ENCODE measurements at places on chromosomes 2 and 18. TPM values are rescaled to one million over a fixed set of nuclear protein-coding genes. Genes with fewer than 3 reads are reported as not detected.

GREB1 gene
- polyA plus RNA-seq, result 27.1 TPM

HNMT gene
- polyA plus RNA-seq, result 5.0 TPM

C1GALT1C1L gene
- not detected for polyA plus RNA-seq

ANTXR1 gene
- 25.6 TPM for polyA plus RNA-seq

PMAIP1 gene
- 1.6 TPM for polyA plus RNA-seq

IL1RL1 gene
- not detected for polyA plus RNA-seq

FTCDNL1 gene
- polyA plus RNA-seq, result 2.0 TPM

Measured in cardiac muscle cell (in vitro differentiated cells and primary cell).